Thoracic aorta (tissue), 2 donors: ENCODE measurements at places on chromosomes 12 and 14. TPM values are rescaled to one million over a fixed set of nuclear protein-coding genes. Genes with fewer than 3 reads are reported as not detected.

- DNase-seq, result no peak
These were observed 252.6 kb downstream of the FOXN3 start for GRCh38 chr14:89164168-89165073.

DNA sequence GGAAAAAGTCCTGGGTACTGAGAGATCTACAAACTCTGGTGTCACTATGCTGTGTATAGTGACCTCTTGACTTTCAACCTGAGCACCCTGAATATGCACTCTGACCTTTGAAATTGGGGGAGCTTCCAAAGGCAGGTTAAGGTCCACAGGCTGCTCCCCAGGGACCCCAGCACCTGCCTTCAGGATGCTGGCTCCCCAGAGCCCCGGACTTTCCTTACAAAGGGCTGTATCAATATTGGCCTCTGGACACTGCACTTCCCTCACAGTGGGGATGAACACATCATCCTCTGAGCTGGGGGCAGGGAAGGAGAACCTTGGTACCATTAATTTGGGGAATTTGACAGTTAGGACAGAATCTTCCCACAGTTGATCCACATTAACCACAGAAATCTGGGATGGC lies 14.3 kb downstream of the PLD4 start:
- no peak for DNase-seq

- DNase-seq, result no peak
These were observed 12.0 kb upstream of the PCNX4 start for GRCh38 chr14:60079723-60080122.

DNA sequence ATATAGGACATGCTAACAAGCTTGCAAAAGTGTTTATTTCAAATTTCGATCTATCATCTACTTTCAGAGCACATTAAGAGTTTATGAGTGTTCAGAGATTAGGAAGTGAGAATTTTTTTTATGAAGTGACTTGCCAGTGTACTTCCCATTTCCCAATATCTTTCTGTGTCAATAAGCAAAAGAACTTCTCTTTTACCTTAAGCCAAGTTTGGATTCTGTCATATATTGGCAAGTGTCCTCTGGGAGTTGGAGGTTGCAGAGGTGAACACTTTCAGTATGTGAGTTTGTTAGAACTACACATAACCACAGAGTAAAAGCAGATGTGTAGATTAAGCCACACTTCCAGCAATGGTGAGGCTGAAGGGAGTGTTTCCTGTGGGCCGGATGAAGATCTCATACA lies 16.6 kb upstream of the KLRF1 start:
- DNase-seq, result no peak

DNA sequence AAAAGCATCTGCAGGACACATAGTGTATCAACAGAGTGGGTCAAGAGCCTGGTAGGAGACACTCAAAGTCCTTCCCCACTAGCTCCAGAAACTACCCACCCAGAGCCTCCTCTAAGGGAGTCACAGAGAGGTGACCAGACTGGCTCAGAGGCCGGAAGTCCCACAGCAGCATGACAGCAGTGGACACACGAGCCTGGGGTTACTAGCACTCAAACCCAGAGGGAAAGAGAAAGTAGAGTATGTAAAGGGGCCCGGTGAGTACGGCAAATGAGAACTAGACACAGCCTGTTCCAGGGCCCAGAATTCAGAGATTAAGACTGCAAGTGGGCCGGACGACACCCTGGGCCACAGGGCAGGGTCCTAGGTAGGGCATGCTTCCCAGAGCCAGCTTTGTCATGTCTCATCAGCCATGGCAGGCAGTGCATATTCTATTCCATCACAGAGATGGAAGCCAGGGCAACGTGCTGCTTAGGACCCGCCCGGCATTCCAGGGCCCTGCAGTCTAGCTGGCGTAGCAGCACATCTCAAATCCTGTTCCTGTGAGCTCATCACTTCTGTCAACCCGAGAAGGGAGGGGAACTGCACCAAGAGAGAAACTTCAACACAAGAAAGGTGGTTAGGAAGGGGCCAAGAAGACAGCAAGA lies 4.2 kb downstream of the IFFO1 start:
- DNase-seq, result no peak

Gene GUCY2C
- not detected for total RNA-seq

DNA sequence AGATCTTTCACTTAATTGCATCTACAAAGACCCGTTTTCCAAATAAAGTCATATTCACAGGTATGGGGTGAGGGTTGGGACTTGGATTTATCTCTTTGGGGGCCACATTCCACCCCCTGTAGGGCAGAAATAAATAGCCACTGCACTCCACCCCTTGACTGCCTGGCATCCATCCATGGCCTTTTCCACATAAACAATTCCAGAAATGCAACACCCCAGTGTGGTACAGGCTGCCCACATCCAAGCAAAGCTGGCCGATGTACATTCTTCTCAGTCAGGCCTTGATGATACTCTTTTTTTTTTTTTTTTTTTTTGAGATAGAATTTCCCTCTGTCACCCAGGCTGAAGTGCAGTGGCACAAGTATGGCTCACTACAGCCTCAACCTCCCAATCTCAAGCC lies 12.9 kb downstream of the DGLUCY start:
- DNase-seq, result no peak

Gene C1R
- total RNA-seq, result 997 TPM

DNA sequence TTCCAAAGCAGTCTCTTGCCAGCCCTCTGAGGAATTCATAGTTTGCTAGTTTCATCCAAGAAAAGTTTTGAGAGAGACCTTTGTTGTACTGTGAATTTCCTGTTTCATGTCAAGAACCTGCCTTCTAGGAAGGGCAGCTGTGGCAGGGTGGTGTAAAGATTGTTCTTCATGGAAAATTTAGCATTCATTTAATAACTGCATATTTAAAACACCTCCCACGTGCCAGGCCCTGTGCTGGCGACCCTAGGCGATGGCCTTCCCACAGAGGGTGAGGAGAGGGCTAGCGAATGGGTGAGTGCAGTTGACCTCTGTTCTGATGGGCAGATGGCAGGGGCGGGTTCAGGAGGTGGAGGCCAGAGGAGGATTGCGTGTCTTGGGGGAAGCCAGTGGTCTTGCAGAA lies 43.2 kb downstream of the MLXIP start:
- no peak for DNase-seq

GRCh38 chr14:70213721-70214282 lies 25.1 kb upstream of the SLC8A3 start:
- no peak for DNase-seq

DNA sequence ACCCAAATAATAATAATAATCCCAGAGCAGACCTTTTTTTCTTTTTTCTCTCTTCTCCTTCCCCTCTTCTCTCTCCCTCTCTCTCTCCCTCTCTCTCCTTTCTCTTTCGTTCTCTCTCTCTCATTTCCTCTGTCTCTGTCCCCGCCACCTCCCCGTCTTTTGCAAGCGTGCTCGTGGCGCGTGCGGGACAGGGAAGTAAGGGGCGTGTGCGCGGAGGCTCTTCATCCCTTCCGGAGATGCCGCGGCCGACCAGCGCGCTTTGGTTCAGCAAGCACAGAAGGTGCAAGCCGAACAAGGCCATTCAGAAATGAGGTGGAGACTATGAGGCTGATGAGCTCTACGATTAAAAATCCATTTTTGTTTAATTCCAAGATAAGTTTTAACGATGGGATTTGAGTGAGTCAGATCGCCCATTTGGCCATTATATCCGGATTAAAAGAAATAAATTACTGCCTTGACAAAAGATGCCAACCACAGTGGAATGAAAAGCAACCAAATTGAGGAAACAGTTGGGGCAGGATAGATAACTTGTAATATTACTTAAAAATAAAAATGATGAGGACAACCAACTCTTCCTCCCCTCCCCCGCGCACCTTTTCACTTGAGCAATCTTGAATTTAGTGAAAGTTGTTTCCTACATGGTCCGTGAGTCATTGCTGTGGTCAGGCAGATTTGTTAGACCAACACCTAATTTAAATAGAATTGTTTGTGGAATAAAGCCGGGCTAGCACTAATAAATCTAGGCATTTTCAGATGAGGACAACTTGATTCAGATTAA lies 1.2 kb upstream of the AMIGO2 start:
- DNase-seq, result no peak

GRCh38 chr12:40099423-40099853 lies 6.4 kb downstream of the SLC2A13 start:
- DNase-seq, result no peak

Gene C1QL4
- total RNA-seq, result not detected

Gene NGB
- total RNA-seq, result not detected

Gene EIF2S1
- total RNA-seq, result 126 TPM

Gene KRT73
- total RNA-seq, result not detected

Gene TSHR
- 0.63 TPM for total RNA-seq

DNA sequence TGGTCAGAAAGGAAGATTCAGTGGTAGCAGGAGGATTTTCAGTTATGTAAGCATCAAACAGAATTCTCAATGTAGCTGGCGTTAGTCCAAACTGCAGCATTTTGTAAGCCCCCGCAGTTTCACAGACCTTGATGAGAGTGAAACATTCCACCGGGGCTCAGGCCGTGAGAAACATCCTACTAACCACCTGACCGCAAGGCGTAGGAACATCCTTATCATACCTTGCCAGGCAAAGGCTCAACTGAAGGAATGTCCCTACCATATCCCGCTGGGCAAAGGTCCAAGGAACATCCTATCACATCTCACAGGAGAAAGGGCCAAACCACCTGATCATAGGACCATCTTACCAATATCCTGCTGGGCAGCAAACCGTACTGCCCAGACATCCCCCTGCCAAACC lies 624.8 kb upstream of the TMEM132C start:
- no peak for DNase-seq

DNA sequence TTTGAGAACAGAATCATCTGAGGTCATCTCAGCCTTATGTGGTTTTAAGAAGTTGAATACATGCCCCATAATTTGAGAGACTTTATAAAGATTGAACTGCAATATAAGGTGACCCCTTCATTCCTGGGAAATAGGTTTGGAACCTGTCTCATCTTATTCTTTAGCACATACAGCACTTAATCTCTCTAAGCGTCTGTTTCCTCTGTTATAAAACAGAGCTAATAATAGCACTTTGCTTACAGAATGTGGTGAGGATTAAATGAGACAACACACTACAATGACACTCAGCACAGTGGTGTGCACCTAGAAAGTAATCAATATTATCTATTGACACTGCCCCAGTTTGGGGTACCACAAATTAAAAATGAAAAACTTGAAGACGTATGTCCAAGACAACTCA lies 102.1 kb downstream of the DUSP6 start:
- DNase-seq, result no peak

DNA sequence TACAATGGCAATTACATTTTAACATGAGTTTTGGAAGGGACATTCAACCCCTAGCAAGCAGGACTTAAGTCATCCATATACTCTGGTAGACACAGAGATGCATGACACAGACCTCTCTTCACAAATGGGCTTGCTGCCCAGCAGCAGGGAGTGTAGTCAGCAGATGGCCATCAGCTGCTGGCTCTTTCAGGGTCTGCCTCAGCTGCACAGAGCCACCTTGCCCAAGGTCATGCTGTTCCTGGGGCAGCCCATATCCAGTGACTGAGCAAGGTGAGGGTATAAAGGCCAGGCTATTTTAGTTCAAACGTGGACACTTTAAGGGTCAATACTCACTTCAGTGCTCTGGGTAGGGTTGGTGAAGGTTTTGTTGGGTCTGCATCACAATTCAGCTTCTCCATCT lies 58.3 kb upstream of the JDP2 start:
- no peak for DNase-seq

Gene KRT80
- 0.41 TPM for total RNA-seq

- no peak for DNase-seq
These were observed 1.3 kb downstream of the TRAF3 start for GRCh38 chr14:102778338-102779083.

- DNase-seq, result no peak
These were observed 306.6 kb downstream of the DAD1 start for GRCh38 chr14:22282417-22282816.

Gene CAPZA3
- not detected for total RNA-seq

- DNase-seq, result no peak
These were observed 806.0 kb upstream of the ATXN7L3B start for GRCh38 chr12:73731658-73732057.

DNA sequence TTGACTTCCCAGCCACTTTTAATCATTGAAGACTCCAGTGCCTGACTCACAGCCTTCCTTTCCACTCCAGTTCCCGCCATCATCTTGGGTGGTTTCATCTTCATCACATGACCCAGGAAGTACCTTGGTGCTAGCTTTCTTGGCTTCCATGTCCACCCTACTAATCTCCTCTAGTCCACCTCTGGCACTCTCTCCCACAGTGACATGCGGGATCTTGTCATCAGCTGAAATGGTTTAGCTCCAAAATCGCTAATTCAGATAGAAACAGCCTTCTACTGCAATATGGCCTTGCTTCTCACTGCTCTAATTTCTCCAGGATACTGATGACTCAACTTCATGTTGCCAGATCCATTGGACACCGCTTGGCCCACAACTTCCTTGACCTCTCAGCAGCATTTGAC lies 24.5 kb downstream of the WDR20 start:
- no peak for DNase-seq
